ENCODE measurements at places on chromosomes 1 and 21.

- no peak for DNase-seq
Observed at GRCh38 chr1:163932901-163933300, 611.1 kb downstream of the NUF2 start.

DNA sequence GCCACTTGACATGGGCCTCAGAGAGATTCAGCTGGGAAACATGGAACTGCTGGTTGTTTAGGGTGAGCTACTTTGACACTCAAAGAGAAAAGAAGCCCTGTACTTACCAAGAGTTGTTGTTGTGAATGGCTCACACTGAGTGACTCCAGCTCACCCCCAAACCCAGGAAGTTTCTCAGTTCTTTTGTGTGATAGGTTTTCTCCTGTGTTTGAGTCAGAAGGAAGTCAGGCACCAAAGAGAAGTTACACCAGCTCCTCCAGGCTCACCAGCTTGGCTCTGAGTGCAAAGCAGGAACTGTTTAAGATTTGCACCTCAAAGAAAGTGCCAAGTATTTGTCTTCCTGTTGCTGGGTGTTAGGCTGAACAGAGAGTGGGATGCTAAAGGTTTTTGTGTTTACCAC, 111.2 kb upstream of the PROX1 start:
- no peak for DNase-seq

DNA sequence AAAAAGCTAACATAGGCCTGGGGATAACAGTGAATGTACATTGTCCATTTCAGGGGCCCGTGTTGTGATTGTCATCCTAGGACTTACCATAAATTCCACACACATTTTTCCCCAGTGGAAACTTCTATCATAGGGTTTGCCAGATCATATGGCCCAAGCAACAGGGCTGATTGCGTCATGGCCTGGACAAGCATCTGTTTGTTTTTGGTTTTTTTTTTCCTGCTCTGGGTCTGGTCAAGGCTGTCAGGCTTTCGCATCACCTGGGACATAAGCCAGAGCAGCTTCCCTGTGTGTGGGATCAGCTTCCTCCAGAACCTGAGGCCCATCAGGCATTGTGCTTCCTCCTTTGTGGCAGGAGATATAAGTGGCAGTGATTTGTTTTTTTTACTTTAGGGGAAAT, 598.5 kb upstream of the USP24 start:
- peak; percentile 79 for DNase-seq

GRCh38 chr1:161258439-161259344, at the start of gene PCP4L1:
Gene PCP4L1, plus strand, starts transcription at chr1:161258745. Its CDS starts 230 bp downstream, at chr1:161258975.
- DNase-seq, result peak; percentile 58

GRCh38 chr1:2955652-2956051, 65.6 kb upstream of the ACTRT2 start:
- DNase-seq, result no peak

DNA sequence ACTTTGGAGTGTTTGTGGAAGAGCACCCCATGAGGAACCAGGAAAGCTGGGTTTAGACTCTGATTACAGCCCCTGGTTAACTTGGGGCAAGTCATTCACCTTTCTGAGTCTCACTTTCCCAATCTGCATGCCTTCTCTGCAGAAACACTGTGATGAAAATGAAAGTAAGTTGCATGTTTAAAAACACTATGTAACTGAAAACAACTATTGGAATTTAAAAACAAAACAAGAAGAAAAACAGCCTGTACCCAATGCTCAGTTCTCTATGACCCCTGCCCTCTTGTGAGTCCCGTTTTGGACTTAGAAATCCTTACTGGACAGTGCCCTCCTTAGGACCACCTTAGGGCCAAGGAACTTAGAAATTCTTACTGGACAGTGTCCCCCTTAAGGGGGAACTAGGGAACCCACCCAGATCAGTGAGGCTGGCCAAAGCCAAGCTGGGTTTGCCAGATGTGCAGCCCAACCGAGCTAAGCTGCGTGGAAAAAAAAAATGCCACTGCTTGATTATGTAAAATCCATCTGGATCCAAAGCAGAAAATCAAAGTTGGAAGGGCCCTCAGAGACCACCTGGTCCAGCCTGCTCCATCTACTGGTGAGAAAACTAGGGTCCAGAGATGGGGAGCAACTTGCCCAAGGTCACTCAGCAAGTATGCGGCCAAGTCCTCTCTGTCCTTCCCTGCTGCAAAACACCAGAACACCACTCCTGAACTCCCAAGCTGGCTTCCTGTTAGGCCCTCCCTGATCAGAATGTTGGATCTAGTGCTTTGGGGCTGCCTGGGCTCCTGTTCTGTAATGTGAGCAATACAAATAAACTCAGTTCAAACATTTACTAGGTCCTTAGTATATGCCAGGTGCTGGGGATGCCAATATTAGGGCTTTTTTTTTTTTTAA, 77.7 kb downstream of the MRPL37 start:
- no peak for DNase-seq

DNA sequence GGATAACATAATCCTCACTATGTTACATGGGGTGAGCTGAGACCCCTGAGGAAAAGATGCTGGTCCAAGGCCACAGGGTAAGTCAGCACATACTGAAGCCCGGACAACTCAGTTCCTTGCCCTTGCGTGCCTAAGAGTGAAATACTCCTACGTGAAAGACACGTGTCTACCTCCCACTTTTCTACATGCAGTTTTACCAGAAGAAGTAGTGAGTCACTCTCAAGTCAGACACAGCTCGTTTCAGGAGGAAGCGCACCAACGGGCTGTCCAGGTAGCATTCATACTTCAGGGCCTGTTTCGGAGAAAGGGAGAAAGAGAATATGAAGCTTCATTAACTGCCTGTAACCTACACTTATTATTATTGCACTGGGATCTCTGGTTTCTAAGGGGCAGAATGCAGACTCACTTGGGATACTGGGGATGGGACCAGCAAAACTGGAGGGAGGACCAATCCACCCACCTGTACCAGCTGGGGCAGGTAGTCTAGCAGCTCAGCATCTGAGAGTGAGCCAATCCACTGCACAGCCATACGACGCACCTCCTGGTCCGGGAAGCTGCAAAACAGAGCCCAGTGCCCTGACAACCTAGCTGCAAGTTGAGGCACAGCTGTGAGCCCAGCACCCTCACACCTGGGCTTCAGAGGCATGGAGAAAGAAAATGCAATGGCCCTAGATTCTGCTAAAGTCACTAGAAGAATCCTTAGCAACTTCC, 32.4 kb upstream of the PPP1R15B start:
- no peak for DNase-seq

DNA sequence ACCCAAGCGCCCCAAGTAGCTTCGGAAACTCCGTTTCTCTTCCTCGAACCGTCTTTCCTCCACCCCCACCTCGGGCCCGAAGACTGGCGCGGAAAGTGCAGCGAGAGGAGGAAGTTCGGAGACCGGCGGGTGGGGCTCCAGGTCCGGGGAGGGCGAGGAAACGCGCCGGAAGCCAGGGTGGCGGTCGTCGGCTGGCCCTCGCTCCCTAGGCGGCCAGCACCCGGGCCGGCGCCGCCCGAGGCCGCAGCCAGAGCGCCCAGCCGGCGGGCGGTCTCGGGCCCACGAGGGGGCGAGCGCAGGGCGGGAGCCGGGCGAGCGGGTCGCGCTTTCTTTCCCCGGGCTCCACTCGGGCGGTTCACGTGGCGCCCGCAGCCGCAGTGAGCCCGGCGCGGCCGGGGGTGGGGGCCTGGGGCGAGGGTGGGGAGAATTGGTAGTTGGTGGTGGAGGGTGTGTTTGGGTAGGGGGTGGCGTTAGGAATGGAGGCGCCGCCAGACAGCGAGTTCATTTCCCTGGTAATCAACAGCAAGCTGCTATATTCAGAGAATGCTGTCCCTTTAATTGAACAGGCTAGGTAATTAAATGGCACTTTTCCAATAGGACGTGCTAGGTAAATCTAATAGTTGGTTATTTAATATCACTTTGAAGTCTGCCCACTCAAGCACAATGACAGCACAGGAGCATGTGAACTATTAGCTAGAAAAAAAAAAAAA, 6.7 kb downstream of the LMO4 start:
- peak; percentile 77 for DNase-seq

GRCh38 chr1:231779081-231779480, 152.5 kb downstream of the DISC1 start:
- no peak for DNase-seq

- no peak for DNase-seq
Observed at GRCh38 chr1:59177756-59178155, 119.1 kb upstream of the FGGY start.

- no peak for DNase-seq
Observed at GRCh38 chr21:34609933-34610549, 4.9 kb downstream of the RCAN1 start.

GRCh38 chr1:229597877-229598276, 28.0 kb downstream of the TAF5L start:
- peak; percentile 74 for DNase-seq

DNA sequence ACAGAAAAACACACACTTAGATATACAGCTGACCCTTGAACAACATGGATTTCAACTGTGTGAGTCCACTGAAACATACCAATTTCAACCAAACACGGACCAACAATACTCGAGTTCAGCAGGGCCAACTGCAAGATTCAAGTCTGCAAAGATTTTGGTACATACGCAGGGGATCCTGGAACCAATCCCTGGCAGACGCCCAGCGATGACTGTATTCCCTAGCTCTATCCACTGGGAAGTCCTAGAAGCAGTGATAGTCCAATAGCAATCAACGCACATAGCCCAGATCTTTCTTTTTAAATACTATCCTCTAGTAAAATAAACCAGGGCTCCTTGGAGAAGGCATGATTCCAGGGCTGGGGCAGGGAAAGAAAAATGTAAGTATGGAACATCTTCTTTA, 9.0 kb downstream of the DDX59 start:
- DNase-seq, result peak; percentile 17

DNA sequence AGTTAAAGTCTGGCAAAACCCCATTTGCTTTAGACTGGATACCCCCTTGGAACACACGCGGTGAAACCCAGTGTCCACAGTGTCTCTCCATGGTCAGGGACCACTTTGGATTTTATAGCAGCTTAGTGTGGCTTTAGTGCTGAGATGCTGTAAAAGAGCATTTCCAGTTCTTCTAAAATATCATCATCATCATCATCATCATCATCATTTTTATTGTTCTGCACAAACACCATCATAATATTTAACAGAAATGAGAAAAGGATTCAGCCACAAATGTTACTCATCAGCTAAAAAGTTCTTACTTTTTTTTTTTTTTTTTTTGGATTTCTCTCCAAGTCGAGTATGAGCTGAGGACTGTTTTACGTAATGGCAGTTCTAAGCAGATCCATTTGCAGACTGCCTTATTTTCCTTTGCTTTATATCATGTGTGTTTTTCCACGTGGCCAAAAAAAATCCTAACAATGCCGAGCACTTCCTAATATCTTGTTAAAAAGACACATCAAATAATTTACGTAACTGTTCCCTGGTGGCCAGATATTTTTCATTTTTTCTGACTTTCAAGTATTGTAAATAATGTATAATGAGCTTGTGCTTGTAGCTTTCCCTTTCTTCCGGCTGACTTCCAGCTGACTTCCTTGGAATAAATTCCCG, 62.8 kb downstream of the EVA1C start:
- DNase-seq, result peak; percentile 75

- no peak for DNase-seq
Observed at GRCh38 chr1:46448109-46448911, 41.3 kb upstream of the DMBX1 start.

DNA sequence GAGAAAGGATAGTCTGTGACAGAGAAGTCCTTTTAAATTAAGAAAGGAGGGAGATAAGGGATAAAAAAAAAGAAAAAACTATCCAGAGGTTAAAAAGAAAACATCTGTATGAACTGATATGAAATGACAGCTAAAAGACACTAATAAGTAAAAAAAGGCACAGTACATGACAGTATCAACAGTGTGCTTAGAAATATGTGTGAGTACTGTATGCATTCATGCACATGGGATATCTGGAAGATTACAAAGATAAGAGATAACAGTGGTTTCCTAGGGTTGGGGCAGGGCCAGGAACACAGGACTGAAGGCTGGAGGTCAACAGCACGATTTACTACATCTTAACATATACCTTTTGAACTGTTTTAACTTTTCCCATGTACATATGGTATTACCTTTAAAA, 13.3 kb downstream of the PTP4A2 start:
- no peak for DNase-seq

DNA sequence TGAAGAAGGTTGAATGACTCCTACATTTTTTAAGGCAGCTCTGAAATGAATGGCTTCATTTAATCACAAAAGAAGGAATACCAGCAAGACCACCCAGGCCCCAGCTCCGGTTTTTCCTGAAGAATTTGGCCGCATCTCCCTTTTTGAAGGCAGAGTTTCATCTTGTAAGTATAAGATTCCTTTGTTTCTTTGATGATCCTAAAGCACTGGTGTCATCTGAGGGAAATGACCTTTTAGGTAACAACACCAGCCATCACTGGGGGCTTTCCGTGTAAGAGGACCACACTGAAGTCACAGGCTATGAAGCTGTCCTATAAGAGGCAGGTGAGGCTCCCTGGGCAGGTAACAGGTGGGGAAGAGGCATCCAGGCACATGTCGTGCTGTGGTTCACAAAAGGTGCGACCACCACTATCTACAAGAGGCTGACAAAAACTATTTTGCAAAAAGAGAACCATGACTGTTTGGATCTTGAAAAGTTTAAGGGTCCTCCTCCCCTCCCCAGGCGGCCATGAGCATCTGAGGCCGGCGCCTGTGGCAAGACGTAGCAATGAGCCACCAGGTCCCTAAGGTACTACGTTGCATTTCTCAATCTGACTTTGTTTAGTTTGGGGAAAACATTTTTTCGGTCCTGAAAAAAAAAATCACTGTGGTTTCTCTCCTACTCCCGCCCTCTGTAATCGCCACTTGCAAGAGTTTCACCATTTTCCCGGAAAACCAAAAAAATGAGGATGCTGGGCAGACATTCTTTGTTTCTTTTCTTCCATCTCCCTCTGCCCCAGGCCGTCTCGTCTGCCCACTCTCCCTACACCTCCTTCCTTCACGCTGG, 46.3 kb upstream of the IRF2BP2 start:
- DNase-seq, result no peak

DNA sequence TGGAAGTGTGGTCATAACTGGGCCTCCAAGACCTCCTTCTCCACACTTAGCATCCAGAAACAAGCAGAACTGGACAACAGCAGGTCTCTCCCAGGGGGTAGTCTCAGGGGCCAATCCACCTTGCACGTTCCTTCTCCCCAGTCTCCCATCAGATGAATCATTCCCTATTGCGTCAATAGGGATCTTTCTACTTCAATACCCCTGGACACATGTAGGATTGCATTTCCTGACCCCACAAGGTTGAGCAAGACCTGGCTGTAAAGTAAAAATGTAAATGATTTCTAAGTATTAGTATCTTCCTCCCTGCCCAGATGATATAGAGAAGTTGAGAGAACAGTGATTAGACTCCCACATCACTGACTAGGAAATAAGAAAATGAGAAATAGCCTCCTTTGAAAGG, 224.5 kb upstream of the CSF3R start:
- no peak for DNase-seq

DNA sequence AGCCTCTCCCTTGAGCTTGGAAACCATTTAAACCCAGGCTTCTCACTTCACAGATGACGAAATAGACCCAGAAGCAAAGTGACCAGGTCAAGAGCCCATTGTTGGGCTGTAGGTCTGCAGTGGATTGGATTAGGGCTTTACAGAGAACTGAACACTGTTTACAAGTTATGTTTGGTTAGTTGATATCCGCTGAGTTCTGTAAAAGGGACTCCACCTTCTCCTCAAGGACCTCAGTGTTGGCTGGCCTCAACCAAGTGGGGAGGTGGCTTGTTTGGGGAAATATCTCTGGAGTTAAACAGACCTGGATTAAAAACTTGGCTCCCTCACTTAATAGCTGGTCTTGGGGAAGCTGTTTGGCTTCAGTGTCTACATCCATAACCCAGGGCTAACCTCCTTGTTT, 88.1 kb downstream of the UCK2 start:
- DNase-seq, result no peak
